ENCODE measurements at places on chromosomes 7 and 10.

GRCh38 chr10:121616291-121616690 is 18.0 kb upstream of the FGFR2 start:
- DNase-seq, result no peak

DNA sequence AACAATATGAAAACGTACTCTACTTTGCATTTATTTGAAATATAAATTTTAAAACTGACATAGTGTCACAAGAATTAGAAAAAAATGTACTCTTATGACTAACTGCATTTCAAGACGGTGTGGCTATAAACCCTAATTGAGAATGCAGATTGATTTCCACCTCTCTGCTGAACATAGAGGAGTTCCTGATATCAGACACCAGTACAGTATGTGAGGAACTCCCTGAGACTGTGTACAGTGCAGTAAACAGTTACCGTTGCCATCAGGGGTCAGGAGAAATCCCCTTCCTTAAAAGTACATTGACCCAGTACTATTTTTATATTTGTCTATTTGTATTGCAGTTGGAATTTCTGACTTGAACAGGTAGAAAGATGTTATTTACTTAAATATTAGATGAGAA is 61.8 kb upstream of the DKK1 start:
- no peak for DNase-seq

DNA sequence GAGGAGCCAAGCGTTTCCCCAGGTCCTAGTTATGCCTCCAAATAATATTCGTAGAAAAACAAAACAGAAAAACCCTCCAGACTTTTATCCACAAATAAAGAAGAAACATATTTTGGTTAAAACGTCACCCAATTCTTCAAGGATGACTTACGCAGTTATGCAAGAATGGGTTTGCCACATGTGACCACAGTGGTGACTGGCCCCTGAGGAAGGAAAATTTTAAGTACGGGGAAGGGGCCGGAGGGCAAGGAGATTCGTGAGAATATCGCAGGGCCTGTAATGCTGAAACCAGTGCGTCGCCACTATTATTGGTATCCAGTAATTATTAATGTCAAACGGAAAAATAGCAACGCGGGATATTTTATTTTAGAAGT is 537 bp upstream of the MRPS24 start:
- DNase-seq, result no peak

- no peak for DNase-seq
Measured at GRCh38 chr7:151895008-151895630, 18.2 kb upstream of the PRKAG2 start.

- DNase-seq, result no peak
Measured at GRCh38 chr7:30493228-30493627, 11.4 kb downstream of the GGCT start.

- DNase-seq, result no peak
Measured at GRCh38 chr7:41847606-41848005, 144.7 kb upstream of the INHBA start.

GRCh38 chr7:118573085-118573484 is 348.6 kb downstream of the ANKRD7 start:
- no peak for DNase-seq

DNA sequence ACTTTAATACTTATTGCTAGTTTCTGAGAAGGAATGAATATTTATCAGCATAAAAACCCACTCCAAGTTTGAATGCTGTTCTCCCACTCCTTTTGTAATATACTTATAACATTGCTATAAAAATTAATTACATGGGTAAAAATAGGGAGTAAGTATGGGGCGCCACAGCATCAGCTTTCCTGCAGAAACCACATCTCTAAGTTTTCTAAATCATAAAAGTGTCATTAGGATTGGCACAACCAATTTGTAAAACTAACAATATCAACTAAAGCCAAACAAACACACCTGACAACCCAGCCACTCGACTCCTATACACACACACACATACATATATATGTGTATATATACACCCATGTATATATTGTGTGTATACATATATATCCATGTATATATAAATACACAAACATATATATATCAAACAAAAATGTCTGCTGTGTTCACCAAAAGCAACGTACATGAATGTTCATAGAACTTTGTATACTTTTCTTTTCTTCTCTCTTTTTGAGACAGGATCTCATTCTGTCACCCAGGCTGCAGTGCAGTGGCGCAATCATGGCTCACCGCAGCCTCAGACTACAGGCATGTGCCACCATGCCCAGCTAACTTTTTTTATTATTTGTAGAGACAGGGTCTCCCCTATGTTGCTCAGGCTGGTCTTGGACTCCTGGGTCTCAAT is 14.8 kb upstream of the LRRC17 start:
- no peak for DNase-seq

DNA sequence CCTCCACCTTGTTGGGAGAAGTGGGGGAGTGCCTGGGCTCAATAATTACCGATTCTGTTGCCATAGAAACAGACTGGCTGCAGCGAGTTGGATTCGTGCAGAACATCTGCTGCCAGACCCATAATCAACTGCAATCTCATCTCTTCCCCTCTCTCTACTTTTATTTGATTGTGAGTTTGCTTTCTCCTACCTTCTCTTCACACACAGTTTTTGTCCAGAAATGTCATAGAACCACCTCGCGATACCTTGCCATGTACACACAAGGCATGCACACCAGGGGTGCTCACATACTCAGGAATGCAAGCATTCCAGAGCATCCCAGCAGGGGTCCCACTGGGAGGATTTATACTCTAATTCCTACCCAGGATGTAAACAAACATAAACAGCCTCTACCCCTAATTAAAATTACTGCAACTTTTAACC is 262.2 kb upstream of the AOAH start:
- no peak for DNase-seq

DNA sequence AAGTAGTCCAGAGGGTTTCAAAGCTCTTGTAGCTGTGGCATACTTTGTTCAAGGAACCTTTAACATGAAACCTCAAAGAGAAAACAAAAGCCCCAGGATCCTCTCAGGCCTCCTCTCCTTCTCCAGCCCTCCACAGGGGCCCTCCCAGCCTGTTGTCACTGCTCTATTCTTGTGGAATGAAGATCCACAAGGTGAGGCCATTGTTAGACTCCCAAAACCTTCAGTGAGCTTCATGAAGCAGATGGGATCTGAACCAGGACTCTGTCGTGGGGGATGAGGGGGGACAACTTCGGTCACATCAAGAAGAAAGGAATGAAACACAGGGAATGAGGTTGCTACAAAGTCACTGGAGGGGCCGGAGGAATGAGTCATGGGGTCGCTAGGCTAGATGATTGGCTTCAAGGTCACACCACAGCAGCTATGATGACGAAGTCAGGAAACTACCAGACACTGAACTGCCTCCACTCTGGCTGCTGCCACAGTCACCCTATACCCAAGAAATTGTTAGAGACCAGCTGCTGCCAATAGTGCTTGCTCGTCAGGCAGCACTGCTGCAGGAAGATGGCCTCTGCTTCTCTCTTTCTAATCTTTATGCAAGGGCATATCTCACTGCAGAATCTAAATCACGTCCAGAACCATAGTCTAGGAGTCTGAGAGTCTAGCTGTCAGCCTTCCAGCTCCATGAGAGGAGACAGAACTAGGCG is 208.8 kb downstream of the HIBADH start:
- no peak for DNase-seq

DNA sequence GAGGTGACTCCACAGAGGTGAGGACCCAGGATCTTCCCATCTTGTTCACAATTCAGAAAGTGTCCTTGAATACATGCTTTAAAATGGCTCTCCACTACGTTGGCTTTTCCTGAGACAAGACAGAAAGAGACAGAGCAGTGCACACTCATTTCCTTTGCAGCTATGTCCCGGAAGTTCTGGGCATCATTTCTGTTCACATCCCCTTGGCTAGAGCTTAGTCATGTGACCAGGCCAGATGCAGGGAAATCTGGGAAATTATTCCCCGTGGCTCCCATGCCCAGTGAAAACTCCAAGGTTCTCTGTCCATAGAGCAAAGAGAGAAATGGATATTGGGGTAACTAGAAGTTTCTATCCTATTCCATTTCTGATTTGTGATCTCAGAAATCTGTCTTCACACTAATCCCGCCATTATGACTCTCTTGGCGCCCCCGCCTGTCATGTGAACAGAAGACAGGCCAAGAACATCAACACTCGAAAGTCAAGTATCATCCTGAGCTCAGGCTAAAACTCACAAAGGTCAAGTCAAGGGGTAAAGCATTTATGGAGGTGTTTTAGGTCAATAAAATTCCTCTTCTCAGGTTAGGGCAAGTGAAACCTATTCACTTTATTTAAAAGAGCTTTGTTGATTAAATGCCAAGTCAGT is 251.4 kb upstream of the HABP2 start:
- DNase-seq, result no peak

GRCh38 chr10:48302515-48303476 is 3.7 kb upstream of the MAPK8 start:
- DNase-seq, result no peak

- DNase-seq, result no peak
Measured at GRCh38 chr7:28626624-28627262, 214.4 kb downstream of the CREB5 start.

GRCh38 chr7:125085084-125085483 is 155.5 kb upstream of the POT1 start:
- no peak for DNase-seq

GRCh38 chr7:88253640-88254039 is 33.8 kb upstream of the SRI start:
- no peak for DNase-seq

GRCh38 chr7:34036051-34036920 is 130.9 kb downstream of the BMPER start:
- DNase-seq, result no peak

DNA sequence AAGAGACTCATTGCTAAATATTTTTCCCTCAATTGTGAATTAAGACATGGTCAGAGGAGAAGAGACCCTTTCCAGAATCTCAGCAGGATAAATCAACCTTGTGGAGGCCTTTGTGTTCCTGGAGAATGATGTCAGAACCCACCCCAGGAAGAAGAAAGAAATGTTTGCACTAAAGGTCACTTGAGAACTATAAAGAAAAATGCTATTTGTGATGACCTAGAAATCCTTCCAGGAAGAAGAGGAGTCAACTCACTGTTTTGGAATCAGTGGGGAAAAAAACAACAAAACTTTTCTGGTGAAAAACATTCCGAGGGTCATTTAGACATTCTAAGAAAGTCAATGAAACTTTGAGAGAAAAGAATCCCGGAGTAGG is 129.1 kb upstream of the ANKRD1 start:
- DNase-seq, result no peak

GRCh38 chr10:117174439-117175214 is 22.7 kb upstream of the KCNK18 start:
- no peak for DNase-seq

- no peak for DNase-seq
Measured at GRCh38 chr7:42099066-42099465, 137.9 kb downstream of the GLI3 start.

DNA sequence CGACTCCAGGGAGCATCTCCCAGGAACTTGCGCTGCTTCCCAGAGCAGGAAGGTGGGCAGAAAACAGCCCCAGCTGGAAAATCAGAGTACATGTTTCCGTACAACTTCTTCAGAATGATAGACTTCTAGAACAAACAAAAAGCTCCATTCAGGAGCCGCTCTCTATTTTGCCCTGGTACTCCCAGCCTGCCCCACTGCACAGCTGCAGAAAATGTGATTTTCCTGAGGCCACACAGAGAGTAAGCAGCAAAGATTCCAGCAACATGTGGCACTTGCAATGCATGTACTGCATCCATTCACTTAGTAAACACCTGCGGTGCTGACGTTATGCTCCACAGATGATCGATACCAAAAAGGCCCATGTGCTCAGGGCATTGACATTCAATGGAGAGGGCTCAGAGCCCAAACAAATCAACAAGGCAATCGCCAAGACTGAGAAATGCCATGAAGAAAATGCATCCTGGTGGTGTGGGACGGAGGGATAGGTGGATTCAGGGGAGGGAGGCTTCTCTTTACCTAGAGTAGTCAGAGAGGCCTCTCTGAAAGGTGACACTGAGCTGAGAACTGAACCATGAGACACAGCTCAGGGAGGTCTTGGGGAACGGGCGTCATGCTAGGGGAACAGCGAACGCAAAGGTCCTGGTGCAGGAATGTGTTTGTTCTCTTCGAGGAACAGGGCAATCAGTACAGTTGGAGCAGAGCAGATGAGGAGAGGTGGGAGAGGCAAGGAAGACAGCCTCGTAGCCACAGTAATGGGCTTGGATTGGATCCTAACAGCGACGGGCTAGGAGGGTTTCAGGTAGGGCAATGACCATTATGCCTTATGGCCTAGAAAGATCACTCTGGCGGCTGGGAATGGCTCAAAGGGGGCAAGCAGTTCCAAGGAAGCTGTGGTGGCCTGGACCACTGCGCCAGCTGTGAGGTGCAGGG is 35.3 kb upstream of the DUSP5 start:
- no peak for DNase-seq

Data from cortex of kidney (tissue), 1 donor.